ENCODE measurements at places on chromosomes 3 and 15.

DNA sequence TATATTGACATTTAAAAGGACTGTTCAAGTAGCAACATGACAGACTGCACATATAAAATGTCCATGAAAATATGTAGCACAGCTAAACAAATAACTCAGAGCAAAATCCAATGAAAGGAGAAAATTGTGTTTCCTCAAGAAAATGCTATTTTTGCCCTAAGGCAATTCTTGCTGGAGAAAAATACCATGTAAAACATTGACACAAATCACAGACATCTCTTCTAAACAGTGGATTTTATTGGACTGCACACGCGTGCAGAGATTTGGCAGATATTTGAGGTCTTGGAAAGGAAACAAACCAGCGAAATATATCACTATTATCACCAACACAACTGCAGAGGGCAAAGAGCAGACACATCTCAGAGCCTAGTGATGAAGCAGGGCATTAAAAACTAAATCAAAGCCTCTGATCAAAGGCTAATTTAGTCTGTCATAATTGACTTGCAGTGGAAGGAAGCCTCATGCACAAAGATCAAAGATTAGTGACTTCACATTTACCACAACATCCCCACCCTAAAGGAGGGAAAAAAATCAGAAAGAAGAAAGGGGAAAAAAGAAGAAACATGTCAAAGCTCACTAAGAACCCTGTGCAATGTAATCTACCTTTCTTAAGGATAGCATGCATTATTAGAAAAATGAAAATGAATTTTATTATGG is 52.4 kb downstream of the CHL1 start:
- DNase-seq, result no peak

GRCh38 chr3:46895761-46896160 is 18.2 kb downstream of the PTH1R start:
- no peak for DNase-seq

GRCh38 chr15:62592920-62593319 is 427.8 kb upstream of the C2CD4B start:
- no peak for DNase-seq

- DNase-seq, result no peak
These were observed 70.1 kb upstream of the CDV3 start for GRCh38 chr3:133503409-133503808.

DNA sequence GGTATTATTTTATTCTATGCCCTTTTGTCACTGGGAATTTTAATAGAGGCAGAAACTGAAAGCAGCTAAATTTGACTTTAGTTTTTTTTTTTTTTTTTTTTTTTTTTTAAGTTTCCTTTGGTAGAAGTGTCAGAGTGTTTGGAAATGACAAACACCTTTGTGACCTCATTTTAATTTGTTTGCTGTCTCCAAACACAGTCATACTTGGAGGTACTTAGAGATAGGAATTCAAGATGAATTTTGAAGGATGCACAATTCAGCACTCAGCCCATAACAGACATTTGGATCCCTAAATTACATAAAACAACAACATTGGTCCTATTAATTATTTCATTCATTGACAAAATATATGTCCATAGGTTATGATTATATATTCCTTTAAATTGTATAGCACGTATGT is 43.4 kb upstream of the NAALADL2 start:
- DNase-seq, result no peak

GRCh38 chr3:10522646-10523303 is 17.4 kb upstream of the ATP2B2 start:
- no peak for DNase-seq

GRCh38 chr15:70892912-70893560 is 410 bp downstream of the LRRC49 start:
- DNase-seq, result no peak

- DNase-seq, result no peak
These were observed 96.3 kb upstream of the SLC6A6 start for GRCh38 chr3:14306142-14306541.

GRCh38 chr3:181726351-181727330 is 14.9 kb downstream of the SOX2 start:
- DNase-seq, result no peak

DNA sequence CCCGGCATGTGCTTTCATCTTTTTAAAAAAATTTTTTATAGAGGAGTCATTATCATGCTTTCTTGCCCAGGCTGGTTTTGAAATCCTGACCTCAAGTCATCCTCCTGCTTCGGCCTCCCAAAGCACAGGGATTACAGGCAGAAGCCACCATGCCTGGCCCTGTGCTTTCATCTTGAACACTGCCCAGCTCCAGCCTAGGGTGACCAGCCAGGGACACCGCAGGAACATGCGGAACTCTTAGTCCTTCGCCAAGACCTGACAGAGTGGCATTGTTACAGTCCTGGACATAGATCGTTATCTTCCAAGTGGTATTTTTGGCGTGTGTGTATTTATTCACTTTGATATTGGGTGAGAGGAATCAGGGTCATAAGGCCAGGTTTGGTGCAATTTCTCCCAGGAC is 7.9 kb upstream of the FURIN start:
- no peak for DNase-seq

DNA sequence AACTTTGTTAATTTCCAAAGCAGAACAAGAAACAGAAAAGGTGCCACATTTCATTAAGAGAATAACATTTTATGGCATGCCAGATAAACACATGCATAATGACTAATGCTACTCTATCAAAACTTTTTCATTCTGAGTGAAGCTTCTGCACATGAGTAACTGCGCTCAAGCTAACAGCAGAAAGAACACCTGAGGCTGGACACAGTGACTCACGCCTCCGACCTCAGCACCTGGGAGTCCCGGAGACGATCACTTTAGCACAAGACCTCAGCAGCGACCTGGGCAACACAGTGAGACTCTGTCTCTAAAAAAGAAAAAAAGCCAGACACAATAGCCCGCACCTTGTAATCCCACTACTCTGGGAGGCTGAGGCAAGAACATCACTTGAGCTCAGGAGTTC is 70.6 kb downstream of the ACAP2 start:
- no peak for DNase-seq

- no peak for DNase-seq
These were observed 1.8 kb downstream of the CLDN18 start for GRCh38 chr3:138011722-138012121.

DNA sequence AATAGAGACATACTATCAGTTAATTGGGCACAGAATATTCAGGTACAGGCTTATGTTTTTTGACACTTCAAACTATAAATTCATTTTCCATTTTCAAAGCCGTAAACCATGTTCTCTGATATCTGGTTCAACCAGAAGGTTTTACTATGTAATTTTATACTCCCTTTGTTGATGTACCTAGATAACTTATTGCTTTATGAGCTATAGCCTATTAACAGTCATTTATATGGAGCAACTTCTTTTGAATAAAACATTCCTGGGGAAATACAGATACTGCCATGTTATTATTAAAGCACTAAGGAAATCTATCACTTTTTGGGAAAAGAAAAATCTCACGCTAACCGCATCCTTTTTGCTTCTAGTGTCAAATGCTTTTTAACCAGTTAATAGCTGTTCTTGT is 505.6 kb downstream of the PYDC2 start:
- DNase-seq, result no peak

DNA sequence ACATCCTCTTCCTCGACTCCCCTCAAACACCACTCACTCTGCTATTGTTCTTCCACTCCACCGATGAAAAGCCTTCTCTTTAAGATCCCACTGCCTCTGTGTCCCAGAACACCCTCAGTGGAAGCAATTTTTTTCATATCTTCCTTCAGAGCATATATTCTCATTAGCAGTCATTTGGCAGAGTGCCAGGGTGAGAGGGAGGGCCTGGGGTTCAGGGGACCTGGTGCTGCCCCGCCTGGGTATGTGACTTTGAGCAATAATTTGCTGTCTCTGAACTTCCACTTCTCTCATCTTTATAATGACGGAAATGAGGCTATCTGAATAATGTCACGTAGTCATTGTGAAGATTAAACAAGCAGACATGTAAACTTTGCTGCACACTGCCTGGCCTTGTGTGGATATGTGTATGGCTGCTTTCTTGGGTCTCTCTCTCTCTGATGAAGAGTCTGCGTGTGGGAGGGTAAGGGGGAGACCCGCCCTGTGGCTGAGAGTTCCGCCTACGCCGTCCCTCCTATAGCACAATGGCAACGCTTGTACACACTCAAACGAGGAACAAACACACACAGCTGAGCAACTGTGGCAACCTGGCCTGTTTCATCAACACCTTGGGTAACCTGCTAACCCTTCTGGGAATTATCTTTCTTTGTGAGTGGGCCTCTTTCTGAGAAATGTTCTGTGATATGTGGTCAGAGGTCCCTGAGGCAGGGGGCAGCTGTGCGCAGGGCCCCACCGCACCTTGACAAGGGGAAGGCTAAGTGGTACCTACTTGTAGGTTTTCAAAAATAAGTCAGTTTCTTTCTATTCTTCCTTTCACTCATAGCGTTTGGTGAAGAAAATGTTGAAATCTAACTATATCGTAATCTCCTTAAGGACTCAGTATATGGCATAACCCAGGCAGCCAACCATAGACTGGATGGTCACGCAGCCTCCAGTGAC is 369.8 kb downstream of the SV2B start:
- DNase-seq, result no peak

DNA sequence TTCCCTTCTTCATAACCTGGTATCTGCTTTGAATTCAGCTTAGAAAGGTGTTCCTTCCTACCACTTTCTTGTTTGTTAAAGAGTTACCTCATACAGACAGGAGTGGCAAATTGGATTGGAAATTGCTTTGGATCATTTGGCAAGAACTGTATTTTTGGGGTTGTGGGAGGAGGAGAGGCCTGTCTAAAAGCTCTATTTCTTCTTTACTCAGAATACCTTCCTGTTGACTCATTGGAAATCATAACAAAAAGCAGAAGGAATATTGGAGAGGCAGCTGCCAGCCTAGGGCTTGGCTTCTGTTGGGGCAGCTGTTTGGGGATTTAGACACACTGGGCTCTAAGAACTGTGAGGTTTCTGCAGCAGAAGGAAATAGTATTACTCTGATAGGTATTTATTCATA is 14.2 kb downstream of the IQGAP1 start:
- DNase-seq, result no peak

DNA sequence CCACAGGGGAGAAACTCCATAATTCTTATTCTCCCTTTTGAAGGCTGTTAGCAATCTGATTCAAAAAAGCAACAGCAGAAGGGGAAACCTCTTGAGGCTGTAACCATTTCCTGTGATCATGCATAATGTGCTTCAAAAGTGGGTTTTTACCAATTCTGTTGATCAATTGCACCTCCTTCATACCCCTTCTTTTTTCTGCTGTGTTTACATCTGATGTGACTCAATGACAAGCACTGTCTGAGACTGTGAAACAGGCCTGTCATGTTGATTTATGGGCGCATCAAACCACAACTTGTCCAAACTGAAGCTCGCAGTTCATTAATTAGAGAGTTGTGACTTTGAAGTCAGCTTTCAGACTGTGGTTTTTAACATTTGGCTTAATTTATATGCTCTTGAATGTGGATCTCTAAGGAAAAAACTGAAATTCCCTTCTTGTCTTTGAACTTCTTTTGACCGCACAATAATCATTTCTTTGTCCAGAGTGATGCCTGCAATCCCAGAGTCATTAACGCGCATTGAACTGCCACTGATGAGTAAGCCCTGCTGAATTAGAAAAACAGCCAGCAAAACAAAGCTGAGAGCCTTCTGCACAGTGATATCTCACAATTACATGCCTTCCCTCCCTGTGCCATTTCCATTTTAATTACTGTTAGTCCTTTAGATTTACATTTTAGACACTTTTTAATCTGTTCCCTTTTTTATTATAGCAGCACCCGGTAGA is 532.8 kb downstream of the FOXP1 start:
- DNase-seq, result no peak

DNA sequence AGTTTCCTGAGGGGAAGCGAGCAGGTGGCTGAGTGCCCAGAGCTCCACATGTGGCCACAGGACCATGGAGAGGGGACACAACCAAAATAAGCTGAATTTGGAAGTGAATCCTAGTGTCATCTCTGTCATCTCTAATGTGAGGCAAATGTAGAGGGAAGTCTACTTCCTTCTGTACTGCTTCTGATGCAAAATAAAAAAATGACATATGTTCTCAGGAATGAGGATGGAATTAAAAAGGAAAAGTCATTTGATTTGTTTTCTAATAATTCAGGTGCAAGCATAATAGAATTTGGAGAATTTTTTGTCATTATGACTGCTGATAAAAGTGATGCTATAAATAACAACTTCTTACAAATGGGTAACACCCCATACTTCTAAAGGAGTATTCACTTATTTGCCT is 59.5 kb upstream of the POU1F1 start:
- DNase-seq, result no peak

GRCh38 chr15:44096596-44096995 is 98.5 kb downstream of the FRMD5 start:
- no peak for DNase-seq

DNA sequence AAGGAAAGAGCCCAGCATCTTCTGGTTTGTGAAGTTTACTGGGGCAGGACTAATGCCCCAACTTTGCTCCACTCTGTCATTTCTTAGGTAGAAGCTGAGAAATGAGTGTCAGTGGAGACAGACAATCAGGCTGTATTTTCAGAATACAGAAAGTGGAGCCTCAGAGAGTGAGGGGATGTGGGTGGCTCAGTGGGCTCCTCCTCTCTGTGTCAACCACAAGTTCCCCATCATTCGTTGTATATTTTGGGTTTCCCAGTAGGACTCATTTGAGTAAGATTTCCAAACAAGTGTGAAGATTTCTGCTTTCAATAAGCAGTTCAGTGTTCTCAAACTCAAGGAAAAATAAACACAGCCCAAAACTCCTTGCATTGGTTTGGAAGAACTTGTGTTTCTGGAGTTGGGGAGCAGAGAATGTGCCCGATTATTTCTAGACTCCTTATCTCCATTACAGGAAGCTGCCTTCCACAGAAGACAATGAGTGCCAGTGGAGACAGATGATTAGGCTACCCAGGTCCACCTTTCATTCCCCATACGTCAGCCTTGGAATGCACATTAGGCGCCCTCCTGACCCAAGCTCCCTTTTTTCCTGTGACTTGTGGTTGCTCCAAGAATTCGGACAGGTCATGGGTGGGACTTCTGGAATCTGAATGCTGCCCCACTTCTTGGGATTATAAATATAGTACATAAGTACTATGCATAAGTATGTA is 792.1 kb upstream of the LMCD1 start:
- no peak for DNase-seq

DNA sequence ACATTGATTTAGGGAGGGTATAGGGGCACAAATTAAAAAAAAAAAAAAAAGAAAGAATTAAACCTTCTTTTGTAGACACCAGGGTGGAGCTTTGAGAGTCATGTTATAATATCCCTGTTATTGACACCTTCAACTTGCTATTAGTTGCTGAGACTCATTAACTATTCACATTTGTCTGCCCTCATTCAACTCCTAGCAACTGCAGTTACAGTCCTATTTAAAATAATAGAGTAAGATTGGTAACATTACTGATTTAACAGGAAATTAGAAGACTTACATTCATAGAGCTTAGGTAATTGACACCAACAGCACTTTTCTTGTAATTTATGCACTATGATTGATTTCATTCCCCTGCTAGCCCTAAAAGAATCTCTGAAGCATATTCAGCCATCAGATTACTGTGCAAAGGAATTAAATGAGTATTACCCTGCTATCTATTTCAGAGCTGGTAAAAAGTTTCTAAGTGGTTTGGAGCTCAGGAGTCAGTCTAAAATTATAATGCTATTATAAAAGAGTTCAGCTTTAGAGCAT is 148.8 kb upstream of the TBL1XR1 start:
- no peak for DNase-seq
